ENCODE measurements at places on chromosomes 2 and 18. TPM values are rescaled to one million over a fixed set of nuclear protein-coding genes. Genes with fewer than 3 reads are reported as not detected.

Gene HJURP
- 10.4 TPM for total RNA-seq

Gene PROKR1
- total RNA-seq, result not detected

Gene GATA6
- total RNA-seq, result 0.98 TPM

Gene ZAP70
- total RNA-seq, result not detected

Gene RAB31
- 27.2 TPM for total RNA-seq

Gene SH3BP4
- total RNA-seq, result 42.3 TPM

Gene SERPINB13
- total RNA-seq, result not detected

Gene GKN2
- not detected for total RNA-seq

Gene DCDC2C
- under 0.01 TPM for total RNA-seq

Gene PIEZO2
- 342 TPM for total RNA-seq

DNA sequence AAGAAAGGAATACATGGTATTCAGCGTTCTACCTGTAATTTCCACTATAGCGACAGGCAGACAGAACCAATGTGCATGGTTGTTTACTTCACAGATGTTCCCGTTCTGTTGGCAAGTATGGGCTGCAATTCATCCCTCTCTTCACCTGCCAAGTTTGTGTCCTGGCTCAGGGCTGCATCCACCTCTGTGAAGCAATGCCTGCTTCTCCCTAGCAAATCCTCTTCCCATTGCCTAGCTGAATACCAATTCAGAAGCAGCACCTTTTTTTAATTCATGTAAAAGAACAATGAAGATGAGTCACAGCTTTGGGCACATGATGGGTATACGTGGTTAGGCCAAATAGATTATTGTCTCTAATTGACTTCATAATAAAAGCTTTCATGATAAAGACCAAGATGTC, 54.7 kb upstream of the LRATD1 start:
- no peak for DNase-seq

DNA sequence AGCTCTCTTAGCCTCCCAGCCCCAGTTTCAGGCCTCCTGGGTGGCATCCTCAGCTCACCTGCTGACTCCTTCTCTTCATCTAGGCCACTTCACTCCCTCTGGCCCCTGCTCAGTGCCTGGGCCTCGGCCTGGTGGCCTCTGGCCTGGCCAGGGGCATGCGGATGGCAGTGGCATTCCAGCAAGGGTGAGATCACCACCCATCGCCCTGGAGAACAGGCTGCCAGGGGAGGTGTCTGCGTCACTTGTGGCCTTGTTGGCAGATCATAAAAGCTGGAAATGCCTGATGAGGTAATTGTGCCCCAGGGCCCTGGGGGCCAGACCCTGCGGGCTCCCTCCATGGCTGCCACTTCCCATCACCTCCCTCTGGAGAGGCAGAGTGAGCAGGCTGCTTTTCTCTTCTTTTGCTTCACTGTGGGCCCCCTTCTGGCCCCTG, 72.5 kb upstream of the SMAD2 start:
- peak; percentile 86 for DNase-seq

- no peak for DNase-seq
Measured at GRCh38 chr2:53697686-53698085, 69.9 kb upstream of the CHAC2 start.

- peak; percentile 46 for DNase-seq
Measured at GRCh38 chr2:241391892-241392665, 36.0 kb downstream of the FARP2 start.

DNA sequence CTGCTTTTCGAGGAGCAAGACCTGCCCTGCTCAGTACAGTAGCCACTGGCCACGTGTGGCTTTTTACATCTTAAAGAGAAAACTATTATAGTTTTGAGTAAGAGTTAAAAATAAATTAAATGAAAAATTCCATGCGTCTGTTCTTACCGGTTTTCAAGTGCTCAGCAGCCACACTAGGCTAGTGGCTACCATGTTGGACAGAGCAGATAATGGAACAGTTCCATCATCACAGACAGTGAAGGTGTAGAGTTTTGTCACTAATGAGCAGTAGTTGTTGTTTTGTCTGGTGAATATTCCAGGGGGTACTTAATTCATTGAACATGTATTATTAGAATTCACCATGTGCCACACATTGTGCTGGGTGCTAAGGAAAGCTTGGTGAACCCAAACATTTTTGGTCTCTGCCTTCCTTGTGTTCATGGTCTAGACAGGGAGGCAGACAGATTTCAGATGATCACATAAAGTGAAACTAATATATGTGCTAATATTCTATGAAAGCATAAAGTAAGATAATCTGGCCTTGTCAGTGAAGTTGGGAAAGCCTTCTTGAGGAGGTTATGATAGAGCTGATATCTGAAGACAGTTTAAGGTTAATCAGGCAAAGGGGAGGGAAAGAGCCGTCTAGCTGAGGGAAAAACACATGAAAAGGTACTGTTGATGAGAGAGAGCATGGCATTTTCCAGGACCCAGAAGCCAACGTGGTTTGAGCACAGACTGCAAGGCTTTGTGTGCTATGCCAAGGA, 1.4 kb downstream of the ALMS1 start:
- no peak for DNase-seq

- DNase-seq, result no peak
Measured at GRCh38 chr2:219537657-219538488, 5.7 kb downstream of the CHPF start.

DNA sequence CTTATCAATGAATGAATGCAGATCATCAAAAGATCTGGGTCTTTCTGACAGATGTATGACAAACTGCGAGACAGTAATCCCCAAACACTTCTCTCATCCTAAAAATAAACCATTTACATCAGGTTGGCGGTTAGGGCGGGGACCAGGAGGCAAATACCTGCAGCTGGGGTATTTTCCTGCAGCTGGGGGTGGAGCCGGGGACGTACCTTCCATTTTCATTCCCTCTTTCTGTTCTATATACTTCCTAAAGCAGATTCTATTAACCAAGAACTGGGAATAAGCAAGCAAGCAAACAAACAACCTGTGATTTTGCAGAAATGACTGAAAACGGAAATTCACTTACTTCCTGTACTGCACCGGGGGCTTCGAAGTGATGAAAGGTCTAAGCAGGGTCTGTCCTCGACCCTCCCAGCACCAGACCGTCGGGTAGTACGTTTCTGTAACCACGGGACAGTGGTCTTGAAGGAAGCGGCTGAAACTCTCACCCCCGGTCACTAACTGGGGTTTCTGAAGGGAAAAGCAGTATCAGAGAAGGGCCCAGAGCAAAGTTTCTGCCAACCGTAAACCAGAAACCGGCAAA, 1.2 kb downstream of the ABHD3 start:
- no peak for DNase-seq

DNA sequence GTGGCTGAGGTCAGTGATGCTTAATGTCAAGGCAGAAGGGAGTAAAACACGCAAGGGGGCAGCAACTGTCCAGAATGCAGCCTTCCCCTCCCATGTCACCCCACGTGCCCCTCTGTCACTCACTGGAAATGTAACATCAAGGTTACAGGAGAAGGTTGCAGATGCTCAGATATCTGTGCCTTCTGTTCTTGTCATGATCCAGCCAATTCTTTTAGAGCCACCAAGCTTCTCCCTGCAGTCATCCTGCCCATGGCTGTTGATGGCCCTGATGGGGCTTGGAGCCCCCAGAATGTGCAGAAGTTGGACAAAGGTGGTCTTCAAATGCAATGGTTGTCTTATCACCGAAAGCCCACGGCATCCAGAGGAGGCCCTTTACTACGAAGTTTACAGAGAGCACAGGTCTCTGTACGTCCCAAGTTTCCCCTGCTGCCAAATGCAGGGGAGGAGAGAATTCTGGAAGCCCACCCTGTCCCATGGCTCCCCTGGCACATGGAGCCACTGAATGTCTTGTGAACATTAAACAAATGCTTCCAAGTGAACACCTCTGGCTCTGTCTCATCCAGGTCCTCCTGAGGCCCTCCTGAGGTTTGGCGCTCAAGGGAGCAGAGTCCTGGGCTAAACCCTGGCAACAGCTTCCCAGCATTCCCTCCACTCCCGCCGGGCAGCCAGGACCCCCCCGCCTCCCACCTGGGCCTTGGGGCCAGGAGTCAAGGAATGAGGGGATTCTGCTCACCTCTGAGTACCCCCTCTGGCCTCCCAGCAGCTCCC, 4.5 kb upstream of the GPR55 start:
- DNase-seq, result no peak

DNA sequence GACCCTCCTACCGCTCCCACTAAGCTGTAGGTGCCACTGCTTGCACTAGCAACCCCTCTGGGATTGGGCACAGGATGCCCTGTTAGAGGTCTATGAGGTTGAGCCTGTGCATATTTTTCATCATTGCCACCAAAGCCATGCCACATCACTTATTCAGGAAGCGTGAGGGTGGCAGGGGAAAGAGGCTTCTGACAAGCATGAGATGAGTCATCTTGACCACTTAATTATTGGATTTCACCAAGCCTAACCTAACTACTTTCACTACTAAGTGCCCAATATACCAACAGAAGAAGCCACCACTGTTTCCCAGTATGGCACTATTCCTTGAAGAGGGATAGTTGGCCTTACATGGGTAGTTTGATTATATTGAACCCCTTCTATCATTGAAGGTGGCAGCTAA, 181.3 kb upstream of the EPHA4 start:
- no peak for DNase-seq

- no peak for DNase-seq
Measured at GRCh38 chr2:101130081-101130480, 21.1 kb downstream of the TBC1D8 start.

GRCh38 chr2:86790676-86791572, at the start of gene CD8A:
TSS of gene CD8A (minus strand) at chr2:86790913. CDS start at chr2:86790825, 88 bp downstream.
- DNase-seq, result peak; percentile 34

DNA sequence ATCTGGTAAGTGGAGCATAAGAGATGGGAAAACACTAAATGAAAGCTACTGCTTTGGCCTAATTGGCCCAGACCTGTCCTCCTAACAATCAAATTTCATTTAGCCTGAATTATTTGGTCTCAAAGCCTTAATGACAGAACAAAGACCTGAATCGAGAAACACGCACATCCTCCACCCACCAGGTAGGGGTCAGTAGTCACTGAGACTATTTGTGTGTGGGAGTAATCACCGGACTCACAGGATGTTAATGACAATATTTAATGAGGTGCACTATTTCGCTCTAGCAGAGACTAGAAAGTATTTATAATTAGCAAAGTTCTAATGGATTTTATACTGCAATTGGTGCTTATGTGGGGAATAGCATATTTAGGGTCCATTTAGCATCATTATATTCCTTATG, 68.1 kb downstream of the RBM43 start:
- DNase-seq, result no peak

GRCh38 chr2:128692895-128693742, 374.5 kb upstream of the HS6ST1 start:
- DNase-seq, result no peak

- no peak for DNase-seq
Measured at GRCh38 chr2:162301877-162302276, 16.6 kb downstream of the IFIH1 start.

GRCh38 chr2:240642061-240642805, 17.0 kb downstream of the GPR35 start:
- DNase-seq, result no peak

- DNase-seq, result peak; percentile 43
Measured at GRCh38 chr2:229715895-229716507, 1.6 kb upstream of the DNER start.

DNA sequence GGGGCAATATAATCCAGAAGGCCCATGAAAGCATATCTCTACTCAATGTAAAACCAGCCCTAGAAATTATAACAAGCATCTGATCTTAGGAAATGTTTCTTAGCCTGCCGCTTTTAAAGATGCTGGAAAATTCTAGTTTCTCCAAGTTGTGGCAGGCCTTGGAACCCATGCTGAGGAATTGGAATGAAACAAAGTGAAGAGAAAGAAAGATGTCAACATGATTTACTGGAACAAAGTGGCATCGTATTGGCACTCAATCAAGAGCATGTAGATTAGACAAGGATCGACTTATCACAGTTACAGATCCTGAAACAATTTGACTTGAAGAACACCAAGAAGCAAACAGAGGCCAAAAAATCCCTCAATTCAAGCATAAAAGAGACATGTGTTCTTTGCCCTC, 28.7 kb downstream of the CNTNAP5 start:
- DNase-seq, result no peak

DNA sequence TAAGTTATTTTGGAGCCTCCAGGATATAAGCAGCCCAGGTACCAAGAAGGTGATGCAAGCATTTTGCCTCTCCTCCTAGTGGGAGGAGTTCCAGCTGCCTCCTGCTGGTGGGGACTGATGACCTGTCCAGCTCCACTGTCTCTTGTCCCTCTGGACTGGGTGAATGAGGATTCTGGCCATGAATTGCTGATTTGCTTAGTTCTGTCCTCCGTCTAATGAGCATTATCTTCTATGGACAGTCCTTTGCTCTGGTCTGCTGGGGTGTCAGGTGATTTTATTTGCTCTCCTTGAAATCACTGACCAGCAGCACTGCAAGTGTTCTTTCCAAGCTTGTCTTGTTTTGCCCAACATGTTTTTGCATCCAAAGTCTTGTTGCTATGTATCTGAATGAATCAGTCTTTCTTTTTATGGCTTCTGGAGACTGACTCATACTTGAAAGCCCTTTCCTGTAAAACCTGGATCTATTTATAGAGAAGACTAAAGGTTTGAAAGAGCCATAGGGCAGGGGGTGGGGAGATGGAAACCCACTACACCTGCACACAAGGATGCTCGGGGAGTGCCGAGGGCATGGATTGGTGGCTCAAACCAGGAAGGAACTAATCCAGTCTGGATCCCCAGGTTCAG, 40.5 kb upstream of the EFHD1 start:
- DNase-seq, result peak; percentile 84

GRCh38 chr2:60429681-60430080, 123.8 kb downstream of the BCL11A start:
- no peak for DNase-seq

DNA sequence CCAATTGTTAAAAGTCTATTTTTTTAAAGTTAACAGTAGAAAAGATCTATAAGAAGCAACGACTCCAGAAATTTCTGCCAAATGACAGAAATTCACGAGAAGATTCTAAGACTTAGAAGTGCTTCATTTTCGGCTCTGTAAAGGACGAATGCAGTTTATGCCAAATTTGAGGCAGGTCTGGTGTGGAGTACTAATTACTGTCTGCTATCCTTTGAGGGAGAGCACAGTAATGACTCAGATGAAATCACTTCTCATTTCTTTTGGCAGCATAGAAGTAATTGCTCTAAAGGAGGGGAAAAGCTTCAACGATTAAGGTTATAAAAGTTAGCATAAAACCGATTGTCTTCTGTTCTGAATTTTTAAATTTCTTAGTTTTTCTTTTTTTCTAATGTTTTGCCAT, 11.4 kb downstream of the G6PC2 start:
- no peak for DNase-seq

DNA sequence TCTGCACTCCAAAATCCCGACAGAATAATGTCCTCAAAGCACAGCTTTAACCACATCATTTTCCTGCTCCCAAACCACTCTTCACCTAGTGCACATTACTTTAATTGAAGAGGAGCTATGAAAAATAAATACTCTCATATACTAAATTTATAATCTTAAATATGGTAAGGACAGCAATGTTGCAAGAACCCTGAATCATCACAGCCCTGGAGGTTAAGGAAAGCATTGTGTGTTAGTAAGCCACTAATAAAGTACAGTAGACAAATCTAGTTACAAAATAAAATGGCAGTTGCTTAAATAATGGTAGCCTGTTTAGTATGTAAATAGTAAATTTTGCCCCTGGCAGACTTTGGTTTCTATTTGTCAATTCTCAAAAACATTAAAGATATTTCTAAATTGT, 27.0 kb upstream of the CCDC178 start:
- DNase-seq, result no peak

Measured in dermis blood vessel endothelial cell (primary cell).